Activated B cell treated with CpG ODN at 0.5 μM for 24 hours (primary cell): ENCODE measurements at places on chromosomes 3 and 15. TPM values are rescaled to one million over a fixed set of nuclear protein-coding genes. Genes with fewer than 3 reads are reported as not detected.

DNA sequence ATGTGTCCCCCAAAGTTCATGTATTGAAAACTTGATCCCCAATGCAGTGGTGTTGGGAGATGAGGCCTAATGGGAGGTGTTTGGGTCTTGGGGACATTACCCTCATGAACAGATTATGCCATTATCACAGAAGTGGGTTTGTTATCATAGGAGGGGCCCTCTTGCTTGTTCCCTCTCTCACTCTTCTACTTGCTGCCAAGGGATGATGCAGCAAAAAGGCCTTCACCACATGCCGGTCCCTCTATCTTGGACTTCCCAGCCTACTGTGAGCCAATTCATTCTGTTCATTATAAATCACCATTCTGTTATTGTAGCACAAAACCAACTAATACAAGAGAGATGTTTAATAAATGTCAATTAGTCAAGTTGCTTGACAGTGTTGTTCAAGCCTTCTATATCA lies 47.2 kb downstream of the FAM227B start:
- no peak for DNase-seq

GRCh38 chr15:41465822-41466421 lies 27.8 kb upstream of the ITPKA start:
- no peak for DNase-seq

Gene LRRC57
- 16.1 and 21.4 TPM in 2 replicates for total RNA-seq

Gene CCDC33
- total RNA-seq = not detected in 2 replicates

Gene AMOTL2
- not detected in 2 replicates for total RNA-seq
